ENCODE measurements at places on chromosomes 3 and 15.

DNA sequence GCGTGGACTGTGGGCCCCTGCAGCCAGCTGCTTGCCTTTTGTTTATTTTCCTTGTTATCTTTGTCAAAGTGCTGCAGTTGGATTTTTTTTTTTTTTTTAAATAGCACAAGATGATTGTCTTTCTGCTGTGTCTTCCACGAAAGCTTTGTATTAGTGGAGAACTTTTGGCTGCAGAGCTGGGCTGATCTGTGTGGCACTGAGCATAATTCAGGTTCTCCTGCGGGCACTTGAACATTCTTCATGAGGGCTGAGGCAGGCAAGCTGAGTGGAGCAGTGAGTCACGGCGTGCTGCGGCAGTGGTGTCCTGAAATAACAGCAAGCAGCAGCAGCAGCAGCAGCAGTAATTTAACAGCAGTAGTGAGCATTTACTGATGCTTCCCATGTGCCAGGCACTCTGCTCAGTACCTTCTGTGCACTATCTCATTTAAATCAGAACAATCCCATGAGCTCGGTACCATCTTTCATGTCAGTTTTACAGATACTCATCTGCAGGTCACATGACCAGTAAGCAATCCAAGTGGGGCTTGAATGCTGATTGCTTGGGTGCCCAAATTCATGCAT is 45.8 kb downstream of the MITF start:
- no peak for DNase-seq

DNA sequence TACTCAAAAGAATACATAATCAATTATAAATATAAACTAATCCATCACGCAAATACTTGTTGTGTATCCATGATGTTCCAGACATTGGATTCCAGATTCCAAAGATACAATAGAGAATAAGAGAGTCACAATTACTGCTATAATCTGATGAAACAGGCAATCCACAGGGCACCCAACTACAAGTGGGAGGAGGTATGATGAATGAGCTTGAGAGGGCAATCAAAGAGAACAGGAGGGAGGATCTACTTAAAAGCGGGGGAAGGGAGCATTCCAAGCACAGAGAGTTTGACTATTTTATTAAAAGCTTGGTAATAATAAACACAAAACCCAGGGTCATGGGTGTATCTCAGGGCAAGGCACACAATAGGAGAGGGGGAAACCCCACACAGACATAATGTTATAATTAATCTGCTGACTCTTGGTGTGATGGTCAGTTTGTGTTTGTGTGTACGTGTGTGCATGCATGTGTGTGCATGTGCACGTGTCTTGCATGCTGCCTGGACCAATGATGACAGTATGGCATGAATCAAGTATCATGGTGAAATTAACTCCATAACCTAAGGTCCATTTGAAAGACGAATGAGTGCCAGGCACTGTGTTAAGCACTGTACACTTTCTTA is 325.4 kb upstream of the WNT5A start:
- no peak for DNase-seq

DNA sequence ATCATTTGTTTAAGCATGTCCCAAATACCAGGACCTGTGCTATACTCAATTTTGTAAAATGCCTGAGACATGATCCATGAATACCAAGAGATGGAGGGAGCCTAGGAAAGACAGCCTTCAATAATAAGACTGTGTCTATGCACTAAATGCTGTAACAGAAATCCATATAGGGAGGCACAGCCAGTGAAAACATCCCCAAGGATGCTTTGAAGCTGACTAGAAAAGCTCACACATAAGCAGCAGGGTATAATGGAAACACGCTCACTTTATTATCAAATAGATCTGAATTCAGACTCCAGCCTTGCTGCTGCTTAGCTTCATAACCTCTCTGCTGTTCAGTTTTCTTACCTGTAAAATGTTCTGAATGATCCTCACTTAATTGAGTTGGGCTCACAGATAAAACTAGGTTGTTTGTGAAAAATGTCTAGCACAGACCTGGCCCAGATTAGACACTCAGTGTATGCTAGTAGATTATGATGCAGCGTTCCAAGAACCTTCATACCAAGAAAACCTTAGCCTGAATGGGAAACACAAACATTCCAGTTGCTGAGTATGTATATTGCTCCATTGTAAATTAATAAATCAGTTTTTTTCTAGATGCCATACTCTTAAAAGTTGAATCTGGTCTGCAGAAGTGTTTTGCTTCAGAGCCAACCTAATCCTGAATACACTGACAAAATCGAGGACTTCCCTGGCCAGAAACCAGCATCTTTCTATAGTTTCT is 3.8 kb upstream of the LARP6 start:
- no peak for DNase-seq

DNA sequence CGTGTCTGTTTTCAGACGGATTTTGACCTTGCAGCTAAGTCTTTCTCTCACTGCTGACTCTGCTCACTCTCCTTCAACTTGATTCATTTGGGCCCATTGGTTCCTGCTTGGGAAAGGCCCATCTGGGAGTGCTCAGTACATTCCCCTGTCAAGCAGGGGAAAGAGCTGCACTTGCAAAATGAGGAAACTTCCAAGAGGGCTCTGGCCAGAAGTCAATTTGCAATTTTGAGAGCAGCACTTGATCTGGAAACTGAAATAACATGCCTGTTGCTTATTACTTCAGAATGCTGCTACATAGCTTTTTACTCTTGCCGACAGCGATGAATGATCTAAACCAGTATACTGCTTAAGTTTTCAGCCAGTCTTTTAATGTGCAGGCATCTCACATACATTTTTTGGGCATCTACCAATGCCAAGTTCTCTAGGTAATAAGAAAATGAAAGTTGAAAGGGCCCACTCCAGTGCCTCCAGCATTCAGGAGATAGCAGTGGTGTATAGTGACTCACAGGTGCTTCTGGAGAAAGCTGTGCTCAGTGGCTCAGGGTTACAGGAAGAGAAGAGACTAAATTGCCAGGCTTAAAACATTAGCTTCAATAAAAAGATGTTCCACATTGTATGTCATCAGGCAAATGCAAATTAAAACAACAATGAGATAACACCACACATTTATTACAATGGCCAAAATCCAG is 70.1 kb upstream of the RORA start:
- DNase-seq: no peak

GRCh38 chr3:114452937-114453336 is 159.1 kb downstream of the TIGIT start:
- no peak for DNase-seq

GRCh38 chr15:67504056-67504455 is 16.9 kb upstream of the C15orf61 start:
- DNase-seq: no peak
